ENCODE measurements at places on chromosomes 6 and 20.

DNA sequence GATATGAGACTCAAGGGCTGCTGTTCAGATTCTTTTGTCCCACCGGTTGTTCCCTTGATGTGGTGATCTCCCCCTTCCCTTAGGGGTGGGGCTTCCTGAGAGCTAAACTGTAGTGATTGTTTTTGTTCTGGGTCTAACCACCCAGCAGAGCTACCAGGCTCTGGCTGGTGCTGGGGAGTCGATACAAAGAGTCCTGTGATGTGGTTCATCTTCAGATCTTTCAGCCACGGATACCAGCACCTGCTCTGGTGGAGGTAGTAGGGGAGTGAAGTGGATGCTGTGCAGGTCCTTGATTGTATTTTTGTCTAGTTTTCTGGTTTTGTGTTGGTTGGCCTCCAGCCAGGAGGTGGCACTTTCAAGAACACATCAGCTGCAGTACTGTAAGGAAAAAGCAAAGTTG lies 801.6 kb downstream of the EPHA7 start:
- DNase-seq, result no peak

GRCh38 chr6:37982317-37982716 lies 162.8 kb downstream of the ZFAND3 start:
- no peak for DNase-seq

DNA sequence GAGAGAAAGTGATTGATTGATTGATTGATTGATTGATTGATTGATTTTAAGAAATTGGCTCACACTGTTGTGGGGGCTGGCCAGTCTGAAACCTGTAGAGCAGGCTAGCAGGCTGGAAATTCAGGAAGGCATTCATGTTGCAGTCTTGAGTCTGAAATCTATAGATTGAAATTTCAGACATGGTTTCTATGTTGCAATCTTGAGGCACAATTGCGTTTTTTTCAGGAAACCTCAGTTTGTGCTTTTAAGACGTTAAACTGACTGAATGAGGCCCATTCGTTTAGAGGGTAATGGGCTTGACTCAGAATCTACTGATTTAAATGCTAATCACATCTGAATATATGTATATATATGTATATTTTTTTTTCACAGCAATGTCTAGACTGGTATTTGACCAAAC lies 106.3 kb downstream of the STXBP5 start:
- DNase-seq, result no peak

DNA sequence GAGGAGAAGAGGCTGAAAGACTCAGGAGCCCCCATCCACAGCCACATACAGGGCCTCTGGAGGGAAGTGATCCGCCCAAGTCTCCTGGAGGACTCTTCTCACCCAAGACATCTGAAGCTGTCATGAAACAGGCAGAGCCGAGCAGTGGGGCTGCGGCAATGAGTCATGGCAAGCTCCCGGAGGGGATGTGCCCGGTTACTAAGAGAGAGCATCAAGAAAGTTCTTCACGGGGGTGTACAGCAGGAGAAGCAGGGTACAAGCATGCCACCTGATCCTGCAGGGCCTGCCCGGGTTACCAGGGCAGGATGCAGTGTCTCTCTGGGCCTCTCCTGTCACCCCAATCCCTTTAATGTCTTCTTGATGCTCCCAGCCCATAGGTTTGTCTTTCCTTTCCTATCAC lies 21.1 kb downstream of the TRIM26 start:
- no peak for DNase-seq

DNA sequence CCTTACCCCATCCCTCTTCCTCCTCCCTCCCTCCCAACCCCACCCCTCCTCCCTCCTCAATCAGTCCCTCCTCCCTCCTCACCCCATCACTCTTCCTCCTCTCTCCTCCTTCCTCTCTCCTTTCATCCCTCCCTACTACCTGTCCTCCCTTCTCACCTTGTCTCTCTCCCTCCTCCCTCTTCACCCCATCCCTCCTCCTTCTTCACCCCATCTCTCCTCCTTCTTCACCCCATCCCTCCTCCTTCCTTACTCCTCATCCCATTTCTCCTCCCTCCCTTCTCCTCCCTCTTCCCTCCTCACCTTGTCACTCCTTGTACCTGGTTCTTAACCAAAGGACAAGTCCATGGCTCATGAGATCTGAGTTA lies 222.4 kb downstream of the TTLL2 start:
- DNase-seq, result no peak

- no peak for DNase-seq
These were observed 92.9 kb downstream of the SAMD3 start for GRCh38 chr6:130129762-130130246.

- DNase-seq, result no peak
These were observed 148.7 kb downstream of the PRL start for GRCh38 chr6:22147921-22148776.

- no peak for DNase-seq
These were observed 359.2 kb downstream of the CDH26 start for GRCh38 chr20:60317401-60317800.

GRCh38 chr6:170369403-170369802 lies 62.8 kb downstream of the FAM120B start:
- no peak for DNase-seq

GRCh38 chr6:21639316-21639715 lies 45.8 kb downstream of the SOX4 start:
- DNase-seq, result no peak

Measured in activated naive CD4-positive, alpha-beta T cell treated with anti-CD3 and anti-CD28 coated beads, Interleukin-2, amount 10 ng/mL, durations not matched to agents 7 days and 5 days (primary cell).